NCI-H524 (cell line): ENCODE measurements at places on chromosomes 6 and 20.

DNA sequence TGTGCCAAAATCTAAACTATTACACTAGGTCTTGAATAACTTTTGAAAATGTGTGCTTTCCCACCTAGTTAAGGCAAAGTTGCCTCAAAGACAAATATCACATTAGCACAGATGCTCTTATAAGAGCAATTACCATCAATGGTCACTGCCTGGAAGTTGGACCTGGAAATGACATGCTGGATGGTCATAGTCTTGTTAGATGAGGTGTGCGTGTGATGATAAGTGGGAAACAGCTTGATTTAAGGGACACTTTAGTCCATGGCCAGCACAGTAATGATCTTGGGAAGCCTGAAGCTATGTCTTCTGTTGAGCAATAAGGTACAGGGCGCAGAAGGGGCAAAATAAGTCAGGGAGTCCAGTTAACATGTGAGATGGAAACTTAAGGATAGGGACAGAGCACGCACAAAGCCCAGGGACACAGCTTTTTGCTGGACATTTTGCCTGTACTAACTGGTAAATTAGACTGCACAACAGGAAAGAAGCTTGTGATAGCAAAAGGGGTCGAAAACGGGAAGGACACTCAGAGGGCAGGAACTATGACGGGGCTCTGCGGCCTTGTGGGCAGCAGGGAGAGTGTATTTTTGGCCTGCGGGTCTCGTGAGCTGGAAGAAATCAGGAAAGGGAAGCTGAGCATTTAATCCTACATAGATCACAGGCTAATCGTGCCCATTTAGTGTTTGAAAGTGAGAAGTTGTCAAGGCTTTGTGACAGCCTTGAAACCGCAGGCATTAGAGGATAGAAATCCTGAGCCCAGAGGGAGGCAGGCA, 66.7 kb upstream of the BMP2 start:
- DNase-seq, result no peak

DNA sequence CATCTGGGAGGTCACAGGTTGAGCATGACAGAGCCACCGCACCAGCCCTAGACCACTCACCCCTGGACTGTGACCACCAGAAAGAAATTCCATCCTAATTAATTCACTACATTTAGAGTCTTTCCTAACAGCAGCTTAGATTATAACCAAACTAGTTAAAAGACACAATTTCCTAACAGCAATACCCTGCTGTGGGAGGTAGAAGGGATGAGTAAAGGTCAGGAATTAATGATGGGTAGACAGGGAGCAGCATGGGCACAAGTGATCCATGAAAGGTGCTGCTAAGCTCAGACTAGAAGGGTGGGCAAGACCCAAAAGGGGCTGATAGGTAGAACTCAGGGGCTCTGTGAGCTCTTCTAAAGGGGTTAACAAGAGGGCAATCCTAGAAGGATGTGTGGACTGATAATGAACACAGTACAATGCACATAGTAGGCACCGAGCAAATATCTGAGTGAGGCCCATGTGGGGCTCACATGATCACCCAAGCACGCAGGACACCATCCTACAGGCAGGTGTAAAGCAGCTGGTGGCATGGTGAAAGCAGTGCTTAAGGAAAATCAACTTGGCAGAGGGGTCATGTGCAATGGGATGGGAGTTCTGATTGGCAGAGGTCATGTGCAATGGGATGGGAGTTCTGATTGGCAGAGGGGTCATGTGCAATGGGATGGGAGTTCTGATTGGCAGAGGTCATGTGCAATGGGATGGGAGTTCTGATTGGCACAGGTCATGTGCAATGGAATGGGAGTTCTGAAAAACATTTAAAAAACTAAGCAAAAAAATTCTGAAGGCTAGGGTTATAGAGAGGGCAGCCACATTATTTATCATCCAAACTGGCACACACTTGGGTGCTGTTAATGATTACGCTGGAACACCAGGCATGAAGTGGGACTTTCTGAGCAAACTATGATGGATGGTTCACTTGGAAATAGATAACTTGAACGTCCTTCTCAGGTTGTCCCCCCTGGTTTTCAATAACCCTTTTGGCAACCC, 188.2 kb upstream of the FOXQ1 start:
- DNase-seq, result no peak

GRCh38 chr20:53961527-53961926, 108.9 kb downstream of the BCAS1 start:
- DNase-seq, result no peak

DNA sequence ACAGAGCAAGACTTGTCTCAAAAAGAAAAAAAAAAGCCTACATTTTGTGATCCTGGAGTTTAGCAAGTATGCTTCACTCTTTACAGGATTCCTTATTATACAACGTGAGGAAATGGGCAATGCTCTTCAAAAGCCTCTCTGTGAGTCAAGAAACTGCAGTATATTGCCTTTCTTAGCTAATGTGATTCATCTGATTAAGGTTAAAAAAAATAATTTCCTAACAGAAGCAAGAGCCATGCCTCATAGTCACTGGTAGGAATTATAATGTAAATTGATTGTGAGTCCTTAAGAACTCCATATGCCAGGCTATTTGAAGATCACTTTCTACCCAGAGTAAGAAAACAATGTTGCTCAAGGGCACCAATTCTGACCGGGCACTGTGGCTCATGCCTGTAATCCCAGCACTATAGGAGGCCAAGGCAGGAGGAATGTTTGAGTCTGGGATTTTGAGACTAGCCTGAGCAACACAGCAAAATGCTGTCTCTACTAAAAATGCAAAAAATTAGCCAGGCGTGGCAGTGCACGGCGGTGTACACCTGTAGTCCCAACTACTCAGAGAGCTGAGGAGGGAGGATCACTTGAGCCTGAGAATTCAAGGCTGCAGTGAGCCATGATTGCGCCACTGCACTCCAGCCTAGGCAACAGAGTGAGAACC, 43.3 kb downstream of the SLC26A8 start:
- peak; percentile 63 for DNase-seq

DNA sequence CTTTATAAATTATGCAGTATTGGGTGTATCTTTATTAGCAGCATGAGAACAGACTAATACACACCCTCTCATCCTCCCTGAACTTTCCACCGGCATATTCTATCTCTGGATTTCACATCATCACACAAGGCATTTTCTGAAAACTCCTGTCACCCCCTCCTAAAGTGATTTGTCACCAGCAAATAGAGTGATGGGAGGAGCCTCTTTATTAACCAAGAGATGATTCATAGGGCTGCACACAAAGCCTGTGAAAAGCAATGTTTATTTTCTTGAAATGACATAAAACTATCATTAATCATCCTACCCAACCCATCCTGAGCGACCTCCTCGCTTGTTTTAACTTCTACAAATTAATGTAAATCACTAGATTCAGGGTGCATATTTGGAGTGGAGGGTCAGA, 394.7 kb upstream of the SULF2 start:
- DNase-seq, result no peak

DNA sequence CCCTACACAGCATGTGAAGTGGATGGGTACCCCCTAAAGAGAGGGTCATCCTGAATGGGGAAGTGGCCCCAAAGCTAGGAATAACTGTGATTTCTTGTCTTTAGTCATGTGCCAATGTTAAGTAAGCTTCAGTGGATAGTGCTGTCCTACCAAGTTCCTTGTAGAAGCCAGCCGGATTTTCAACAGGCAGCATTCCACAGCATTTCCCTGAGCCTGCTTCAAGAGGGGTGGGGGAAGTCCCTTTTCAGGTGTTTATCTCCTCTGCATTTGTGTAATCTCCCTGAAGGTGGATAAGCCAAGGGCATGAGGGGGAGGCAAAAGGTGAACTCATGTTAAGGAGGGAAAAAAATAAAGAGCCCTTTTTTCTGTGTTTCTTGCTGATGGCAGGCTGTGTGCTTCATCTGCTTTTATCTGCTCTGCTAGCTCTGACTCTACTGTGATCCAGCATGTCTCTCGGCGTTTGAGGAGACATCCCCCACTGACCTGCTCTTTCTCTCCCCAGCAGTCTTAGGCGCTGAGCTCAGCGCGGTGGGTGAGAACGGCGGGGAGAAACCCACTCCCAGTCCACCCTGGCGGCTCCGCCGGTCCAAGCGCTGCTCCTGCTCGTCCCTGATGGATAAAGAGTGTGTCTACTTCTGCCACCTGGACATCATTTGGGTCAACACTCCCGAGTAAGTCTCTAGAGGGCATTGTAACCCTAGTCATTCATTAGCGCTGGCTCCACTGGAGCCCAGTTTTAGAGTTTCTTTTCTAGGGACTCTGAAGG, 1.9 kb downstream of the EDN1 start:
- no peak for DNase-seq

DNA sequence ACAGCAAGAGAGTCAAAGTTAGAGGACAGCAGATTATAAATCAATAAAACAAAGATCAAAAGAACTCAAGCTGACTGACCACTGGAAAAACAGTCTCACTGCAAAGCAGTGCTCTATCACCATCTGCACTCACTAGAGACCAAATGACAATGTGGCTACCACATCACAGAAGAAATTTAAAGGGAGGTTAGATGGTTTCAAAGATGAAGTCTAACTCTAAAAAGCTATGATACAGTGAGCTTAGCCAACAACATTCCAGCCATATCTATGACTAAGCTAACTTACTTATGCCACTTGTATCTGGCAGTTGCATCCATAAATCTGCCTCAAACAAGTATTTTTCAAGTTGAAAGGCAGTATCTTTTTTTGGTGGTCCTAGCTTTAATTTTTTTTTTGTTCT, 68.6 kb downstream of the ARHGAP18 start:
- no peak for DNase-seq

DNA sequence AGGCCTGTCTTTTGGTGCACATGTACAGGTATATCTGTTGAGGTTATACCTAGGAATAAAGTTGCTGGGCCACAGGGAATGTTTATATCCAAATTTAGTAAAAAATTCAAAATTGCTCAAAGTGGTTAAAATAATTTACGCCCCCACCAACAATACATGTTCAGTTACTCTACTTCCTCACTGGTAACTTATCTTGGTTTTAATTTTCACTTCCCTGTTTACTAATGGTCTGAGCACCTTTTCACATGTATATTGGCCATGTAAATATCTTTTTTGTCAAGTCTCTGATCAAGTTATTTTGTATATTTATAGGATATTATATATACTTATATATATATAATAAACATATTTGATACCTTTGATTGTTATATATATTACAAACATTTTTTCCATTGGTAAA, 9.7 kb downstream of the PDE7B start:
- no peak for DNase-seq

DNA sequence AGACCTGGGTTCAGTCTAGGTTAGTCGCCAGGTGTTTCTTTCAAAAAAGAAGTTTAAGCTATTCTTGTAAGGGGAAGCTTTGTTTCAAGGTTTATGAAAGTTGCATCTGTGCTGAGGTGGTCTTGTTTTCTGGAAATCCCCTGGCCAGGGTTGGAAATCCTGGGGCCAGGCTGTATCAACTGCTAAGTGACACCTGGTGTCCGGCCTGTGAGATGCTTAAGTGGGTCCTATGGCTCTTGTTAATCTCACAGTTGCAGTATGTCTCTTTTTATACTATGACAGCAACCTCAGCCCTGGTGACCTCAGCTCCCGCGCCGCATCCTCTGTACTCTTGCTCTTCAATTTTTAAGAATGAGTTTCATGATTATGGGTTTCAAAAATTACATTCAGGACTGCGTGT, 72.0 kb downstream of the CHMP4B start:
- DNase-seq, result peak; percentile 17

DNA sequence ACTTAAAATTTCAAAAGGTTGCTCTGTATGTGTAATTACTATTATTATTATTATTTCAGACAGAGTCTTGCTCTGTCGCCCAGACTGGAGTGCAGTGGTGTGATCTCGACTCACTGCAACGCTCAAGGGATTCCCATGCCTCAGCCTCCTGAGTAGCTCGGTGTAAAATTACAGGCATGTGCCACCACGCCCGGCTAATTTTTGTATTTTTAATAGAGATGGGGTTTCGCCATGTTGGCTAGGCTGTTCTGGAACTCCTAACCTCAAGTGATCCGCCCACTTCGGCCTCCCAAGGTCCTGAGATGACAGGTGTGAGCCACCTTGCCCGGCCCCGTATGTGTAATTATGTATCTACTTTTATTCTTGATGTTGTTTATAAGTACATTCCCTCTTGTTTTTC, 65.3 kb upstream of the ZNF217 start:
- no peak for DNase-seq

DNA sequence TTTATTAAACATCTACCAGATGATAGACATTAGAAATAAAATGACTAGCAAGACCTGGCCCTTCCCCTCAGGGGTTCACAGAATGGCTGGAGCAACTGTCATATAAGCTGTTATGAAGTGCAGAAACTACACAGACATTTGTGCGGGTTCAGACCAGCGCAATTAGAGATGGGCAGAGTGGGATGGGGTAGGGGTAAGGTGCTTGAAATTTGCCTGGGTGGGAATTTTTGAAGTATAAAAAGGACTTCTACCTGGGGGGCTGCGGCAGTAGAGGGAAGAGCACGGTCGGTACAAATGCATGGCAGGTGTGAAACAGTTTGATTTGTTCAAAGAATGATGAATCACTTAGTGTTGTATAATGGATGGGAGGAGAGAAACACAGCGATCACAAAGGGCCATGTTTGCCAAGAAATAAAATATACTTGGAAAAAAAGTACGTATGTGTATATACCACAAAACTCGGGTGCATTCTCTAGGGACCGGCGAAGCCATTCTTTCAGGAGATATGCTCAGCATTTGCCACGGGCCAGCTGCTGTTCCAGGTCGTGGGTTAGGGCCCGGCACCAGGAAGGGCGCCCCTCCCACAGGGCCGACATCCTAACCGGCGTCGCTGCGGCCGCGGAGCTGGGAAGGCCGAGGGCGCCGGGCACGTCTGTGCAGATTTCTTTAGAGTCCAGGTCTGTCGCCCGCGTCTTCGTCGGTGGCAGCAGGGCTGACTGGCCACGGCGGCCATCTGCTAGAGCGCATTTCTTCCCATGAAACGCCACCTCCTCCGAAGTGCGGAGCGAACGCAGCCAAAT, 809 bp upstream of the NOL7 start:
- peak; percentile 62 for DNase-seq

GRCh38 chr6:37919417-37920157, 100.1 kb downstream of the ZFAND3 start:
- DNase-seq, result no peak

DNA sequence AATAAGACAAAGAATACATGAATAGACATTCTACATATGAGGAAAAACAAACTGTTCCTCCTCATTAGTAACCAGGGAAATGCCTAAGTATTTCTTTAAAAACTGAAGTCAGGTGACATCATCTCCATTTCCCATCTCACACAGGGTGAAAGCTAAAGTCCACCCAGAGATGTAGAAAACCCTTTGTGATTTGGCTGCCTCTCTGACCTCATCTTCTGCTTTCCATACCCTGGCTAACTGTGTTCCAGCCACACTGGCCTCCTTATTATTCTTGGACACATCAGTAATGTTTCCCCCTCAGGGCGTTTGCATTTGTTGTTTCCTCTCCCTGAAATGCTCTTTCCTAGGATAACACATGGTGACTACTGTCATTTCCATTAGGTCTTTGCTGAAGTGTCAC, 40.4 kb downstream of the ESF1 start:
- DNase-seq, result no peak

GRCh38 chr6:154683756-154684523, 49.3 kb upstream of the SCAF8 start:
- no peak for DNase-seq

GRCh38 chr6:138264372-138264880, 46.1 kb upstream of the PBOV1 start:
- DNase-seq, result no peak

- no peak for DNase-seq
Measured at GRCh38 chr6:46894433-46894832, 27.3 kb downstream of the ADGRF5 start.

GRCh38 chr20:61954276-61955021, 111.2 kb downstream of the TAF4 start:
- DNase-seq, result no peak

- DNase-seq, result no peak
Measured at GRCh38 chr20:17595856-17596255, 26.0 kb downstream of the DSTN start.

- no peak for DNase-seq
Measured at GRCh38 chr6:156131221-156131903, 645.8 kb upstream of the ARID1B start.
